ENCODE measurements at places on chromosomes 12 and 14. TPM values are rescaled to one million over a fixed set of nuclear protein-coding genes. Genes with fewer than 3 reads are reported as not detected.

The KRT7 gene
- total RNA-seq: 288 TPM

The KLHDC1 gene
- total RNA-seq: 1.2 TPM

GRCh38 chr14:21520767-21521166 is 5.4 kb downstream of the SALL2 start:
- DNase-seq: no peak

DNA sequence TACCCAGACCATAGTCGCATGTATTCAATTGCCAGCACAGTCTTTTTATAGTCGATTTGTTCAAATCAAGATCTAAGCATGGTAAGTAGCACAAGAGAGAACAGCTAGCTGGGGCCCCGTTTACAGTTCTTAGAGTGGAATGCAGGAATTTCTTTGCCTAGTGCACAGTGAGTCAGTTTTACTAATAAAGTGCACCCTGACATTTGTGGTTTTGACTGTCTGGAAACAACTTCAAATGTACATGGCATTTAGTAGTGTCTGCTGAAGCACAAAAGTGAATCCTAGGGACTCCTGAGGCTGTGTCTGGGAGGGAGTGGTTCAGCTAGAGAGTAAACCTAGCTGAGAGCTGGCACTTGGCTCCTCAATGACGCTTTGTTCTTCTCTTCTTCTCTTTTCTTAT is 64.9 kb downstream of the TMX1 start:
- no peak for DNase-seq

GRCh38 chr12:79886917-79887519 is 47.9 kb downstream of the PPP1R12A start:
- DNase-seq: no peak

DNA sequence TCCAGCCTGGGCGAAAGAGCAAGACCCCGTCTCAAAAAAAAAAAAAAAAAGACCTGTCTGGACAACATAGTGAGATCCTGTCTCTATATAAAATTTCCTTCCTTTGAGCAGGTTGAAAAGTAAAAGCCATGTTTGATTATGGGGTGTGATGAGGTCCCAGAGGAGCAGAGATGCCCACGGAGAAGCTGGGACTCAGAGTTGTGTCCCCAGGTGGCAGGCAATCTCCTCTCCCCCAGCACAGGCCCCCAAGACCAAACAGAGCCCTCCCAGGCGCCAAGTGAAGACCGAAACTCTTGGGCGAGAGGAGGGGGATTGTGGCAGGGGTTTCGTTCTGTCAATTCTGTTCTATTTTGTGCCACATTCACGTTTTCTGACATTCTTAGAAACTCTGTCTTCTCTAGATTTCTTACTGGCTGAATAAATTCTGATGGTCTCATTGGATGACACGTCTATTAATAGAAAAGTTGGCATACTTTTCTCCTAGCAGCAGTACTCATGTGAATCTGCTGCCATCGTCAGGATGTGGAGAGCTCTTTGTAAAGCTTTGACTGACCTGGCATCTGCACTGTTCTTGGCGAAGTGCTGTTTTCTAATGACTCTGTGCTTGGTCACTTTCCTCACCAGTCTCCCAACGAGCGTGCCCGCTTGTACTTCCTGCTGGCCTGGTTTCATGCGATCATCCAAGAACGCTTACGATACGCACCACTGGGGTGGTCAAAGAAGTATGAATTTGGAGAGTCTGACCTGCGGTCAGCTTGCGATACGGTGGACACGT is 43.4 kb downstream of the HSP90AA1 start:
- DNase-seq: no peak

GRCh38 chr14:62185078-62185477 is 422.9 kb downstream of the SNAPC1 start:
- no peak for DNase-seq

GRCh38 chr14:87896393-87897380 is 96.3 kb downstream of the GALC start:
- peak; percentile 20 for DNase-seq

GRCh38 chr14:20469890-20470602 is 840 bp downstream of the PNP start:
- DNase-seq: peak; percentile 49

All from pulmonary artery endothelial cell (primary cell).